ENCODE measurements at places on chromosomes 7 and 10.
A peak's percentile ranks its signal among the peaks of the same experiment; 100 is the strongest.

DNA sequence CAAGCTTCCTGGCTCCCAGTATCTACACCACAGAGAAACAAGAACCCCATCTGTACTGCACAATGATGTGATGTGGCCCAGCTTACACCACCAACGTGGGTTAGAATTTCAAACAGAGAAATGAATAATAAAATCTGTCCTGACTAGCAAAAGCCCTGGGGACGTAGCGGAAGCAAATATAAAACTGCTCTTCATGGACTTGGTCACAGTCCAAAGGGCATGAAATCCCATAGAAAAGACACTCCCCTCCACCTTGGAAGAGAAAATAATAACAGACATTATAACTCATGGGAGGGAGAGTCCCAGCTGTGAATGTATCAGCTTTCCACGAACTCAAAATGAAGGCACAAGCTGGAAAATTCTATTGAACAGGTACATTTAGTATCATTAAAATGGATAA, 205.3 kb upstream of the GALNT17 start:
- no peak for DNase-seq

DNA sequence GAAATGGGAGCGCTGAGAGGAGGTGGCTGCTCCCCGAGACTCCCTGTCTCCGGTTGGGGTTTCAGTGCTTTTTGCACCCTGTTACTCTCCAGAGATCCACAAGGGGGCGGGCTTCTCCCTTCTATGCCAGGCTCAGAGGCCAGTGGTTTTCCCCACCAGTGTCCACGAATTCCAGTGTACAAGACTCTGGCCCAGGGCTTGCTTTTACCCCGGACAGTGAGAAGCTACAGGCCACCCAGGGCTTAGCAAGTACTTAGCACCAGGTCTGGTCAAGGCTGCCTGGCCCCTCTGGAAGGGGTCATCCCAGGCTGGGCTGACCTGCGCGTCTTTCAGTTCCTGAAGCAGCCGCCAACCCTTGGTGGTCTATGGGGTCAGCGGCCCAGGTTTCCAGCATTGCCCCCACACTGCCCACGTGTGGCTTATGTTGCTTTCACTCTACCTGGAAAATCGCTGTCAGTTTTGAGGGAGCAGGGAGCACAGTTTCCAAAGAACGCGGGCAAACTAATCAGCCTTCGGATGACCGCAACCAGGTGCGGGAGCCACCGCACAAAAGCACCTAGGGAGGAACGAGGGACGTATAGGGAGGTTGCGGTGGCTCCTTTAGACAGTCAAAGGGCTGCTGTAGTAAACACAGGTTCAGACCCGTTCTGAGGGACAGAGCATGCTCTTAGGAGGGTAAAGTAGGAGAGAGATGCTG, 6.8 kb downstream of the CYP26A1 start:
- DNase-seq = no peak

DNA sequence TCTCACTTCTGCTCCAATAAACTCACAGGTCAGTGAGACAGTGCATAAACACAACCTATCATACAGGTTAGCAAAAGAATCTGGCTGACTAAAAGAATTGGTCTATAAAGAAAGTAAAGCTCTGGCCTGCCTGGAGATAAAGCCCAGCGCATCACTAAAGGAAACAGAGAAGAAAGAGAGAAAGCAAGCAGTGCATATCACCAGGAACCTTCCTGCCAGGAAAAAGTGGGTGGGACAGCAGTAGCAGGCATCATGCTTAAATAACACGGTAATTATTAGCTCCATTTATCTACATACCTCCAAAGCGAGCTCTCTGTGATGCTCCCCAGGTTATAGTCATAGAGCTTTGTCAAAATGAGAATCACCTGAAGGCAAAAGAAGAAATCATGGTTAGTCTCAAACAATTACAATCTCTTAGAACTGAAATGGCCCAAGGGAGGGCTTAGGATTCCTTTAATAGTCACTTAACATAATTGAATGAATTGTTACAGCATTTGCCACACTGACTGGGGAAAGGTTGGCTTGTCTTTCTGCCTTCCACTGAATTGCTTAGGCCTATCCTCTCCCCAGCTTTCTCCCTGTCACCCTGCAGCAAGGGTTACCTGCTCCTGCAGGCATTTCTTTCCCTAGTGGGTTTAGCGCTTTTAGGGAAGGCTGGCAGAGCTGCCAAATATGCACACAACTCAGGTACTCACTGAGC, 208.1 kb downstream of the SORCS1 start:
- no peak for DNase-seq

- peak; percentile 65 for DNase-seq
Observed at GRCh38 chr10:68598978-68599770, 39.0 kb downstream of the TET1 start.

DNA sequence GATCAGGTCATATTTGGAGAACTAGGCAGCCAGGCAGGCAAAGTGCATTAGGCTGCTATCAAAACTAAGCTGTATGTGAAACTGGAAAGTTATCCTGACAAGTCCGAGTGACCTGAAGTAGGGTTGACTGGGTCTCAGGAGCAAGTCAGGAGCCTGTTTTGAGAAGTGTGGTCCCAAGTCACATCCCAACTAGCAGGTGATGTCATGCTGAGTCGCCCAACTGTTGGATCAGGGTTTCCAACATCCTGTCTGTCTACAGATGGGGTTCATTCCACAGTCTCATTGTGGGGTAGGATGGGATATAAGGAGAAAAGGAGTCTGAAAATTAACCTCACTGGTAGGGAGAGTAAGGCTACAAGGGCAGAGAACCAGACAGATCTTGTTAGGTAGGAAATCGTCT, 27.0 kb downstream of the SLC26A4 start:
- DNase-seq = no peak

DNA sequence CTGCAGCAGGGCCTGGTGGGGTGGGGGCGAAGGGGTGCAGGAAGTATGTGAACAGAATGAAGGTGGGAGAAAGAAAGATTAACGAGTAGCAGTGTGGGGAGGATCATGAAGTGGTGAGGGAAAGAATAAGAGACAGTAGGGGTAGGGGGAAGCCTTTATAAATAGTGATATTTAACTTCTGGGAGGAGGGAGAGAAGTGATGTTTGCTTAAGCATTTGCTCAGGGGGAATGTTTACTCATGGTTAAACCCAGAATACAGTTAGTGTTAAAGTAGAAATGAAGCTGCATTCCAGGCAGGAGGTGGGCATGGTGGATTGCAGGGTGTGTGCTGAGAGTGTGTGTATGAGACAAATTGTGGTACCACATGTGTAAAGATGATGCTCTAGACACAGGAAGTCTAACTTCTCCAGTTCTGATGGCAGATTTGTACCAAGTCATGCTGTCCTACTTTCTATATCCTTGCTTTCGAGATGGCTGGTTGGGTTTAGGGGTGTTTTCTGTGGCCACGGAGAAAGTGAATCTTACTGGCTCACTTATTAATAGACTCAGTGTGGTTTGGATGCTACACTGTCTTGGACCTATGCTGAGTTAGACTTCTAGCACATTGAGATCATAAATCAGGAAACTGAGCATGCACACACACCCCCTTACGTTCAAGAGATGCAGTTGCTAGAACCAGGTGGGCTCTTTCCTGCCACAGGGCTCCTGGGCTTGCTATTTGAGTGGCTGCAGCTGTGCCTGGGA, 10.6 kb upstream of the DNMBP start:
- no peak for DNase-seq

DNA sequence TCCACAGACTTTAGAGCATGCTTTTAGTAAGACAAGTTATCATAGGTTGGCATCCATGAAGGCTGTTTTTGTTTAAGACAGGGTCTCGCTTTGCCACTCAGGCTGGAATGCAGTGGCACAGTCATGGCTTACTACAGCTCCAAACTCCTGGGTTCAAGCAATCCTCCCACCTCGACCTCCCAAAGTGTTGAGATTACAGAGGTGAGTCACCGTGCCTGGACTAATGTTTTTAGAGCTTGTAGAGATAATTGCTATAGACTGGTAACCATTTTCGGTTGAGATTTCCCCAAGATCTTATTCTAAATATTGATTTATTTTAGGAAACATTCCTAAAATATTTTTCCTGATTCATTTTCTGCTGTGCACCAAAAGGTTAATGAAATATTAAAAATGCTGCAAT, 5.4 kb upstream of the ZNF398 start:
- DNase-seq = no peak

- no peak for DNase-seq
Observed at GRCh38 chr7:151895008-151895630, 18.2 kb upstream of the PRKAG2 start.

GRCh38 chr7:27889800-27890199, 149.8 kb downstream of the TAX1BP1 start:
- DNase-seq = no peak

DNA sequence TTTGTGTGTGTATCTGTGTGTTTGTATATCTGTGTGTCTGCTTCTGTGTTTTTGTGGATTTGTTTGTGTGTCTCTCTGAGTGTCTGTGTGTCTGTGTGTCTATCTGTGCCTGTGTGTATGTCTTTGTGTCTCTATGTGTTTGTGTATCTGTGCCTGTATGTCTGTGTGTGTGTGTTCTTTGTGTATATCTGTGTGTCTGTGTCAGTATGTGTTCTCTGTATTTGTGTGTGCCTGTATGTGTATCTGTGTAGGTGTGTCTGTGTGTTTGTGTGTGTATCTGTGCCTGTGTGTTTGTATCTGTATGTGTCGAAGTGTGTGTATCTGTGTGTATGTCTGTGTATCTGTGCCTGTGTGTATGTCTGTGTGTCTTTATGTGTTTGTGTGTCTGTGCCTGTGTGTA, 118.2 kb downstream of the SH2D4B start:
- no peak for DNase-seq

DNA sequence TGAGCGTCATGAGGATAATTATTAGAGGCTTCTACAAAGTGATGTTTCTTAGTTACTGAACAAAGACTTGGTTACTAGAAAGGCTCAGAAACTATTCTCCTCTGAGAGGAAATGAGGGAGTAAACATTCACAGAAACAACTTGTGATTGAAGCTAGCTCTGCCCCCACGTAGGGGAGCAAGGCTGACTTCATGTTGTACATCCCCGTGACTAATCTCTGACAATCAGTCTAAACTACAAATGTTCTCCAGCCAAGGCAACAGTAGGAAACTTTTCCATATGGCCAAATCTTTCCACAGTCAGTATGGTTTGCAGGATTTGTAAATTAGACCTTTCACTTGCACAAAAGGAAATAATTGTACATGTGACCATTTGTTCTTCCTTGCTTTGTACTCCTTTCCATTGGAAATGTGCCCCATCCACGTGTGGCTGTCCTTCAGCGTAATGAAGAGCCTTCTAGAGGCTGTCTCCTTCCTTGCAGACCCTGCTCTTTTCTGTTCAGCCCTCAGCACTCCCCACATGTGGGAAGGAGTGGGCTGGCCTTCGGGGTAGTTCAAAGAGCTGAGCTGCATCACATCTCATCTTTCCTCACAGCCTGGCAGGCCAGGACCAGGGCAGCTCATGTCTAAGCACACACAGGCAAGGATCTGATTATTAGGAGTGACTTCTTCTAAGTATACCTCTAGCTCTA, 93.5 kb downstream of the PCGF5 start:
- DNase-seq = no peak

- no peak for DNase-seq
Observed at GRCh38 chr7:2698581-2699288, 10.7 kb downstream of the AMZ1 start.

- DNase-seq = no peak
Observed at GRCh38 chr7:46115410-46115809, 194.3 kb upstream of the IGFBP3 start.

DNA sequence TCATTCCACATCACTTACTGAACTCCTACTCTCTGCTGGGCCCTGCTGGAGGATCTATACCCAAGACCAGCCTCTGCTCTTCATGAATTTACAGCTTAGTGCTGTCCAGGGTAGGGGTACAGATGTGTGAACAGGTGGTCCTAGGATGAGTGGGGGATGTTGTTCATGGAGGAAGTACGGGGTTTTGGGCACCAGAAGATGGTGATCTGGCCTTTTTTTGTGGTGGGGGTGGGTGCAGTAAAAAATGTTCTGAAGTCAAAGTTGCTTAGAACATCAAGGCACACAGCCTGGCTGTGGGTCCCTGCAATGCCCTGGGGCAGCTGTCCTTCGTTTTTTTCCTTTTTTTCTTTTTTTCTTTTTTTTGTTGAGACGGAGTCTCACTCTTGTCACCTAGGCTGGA, 34.2 kb upstream of the GNA12 start:
- DNase-seq = no peak

- DNase-seq = no peak
Observed at GRCh38 chr7:47535704-47536628, 45.9 kb downstream of the TNS3 start.

DNA sequence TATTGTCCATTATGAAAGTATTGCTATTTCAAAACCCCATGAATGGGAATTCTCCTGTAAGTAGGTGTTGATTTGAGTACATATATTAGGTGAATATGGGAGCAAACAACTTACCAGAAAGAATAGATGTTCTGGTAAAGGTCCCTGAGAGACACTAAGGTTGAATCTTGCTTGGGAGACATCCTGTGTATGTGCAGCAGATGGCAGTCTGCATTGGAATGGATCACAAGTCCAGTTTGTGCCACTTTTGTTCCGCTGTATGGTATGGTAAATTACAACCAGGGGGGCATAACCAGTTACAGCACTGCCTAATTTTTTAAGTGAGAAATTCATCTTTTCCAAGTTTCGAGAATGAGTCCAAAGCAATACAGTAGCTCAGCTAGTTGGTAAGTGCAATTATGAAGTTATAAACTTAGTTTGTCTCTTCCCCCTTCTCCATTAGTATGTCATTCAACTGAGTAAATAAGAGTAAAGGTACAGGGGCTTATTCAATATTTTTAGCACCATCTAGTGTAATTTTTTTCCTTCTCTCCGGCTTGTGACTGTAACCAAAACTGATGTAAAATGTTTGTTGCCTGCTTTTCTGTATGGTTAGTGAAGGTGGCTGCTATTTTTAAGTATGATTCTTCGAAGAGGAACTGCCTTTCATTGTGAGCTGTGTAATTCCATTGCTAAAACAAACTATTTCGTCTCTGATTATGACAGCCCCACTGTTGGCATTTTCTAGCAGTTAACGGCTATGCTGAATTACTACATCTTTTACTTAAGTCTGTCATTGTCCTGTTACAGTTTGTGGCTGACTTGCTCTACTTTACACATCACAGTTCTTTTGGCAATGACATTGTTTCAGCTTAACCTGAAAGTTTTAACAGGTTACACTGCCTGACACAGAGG, 2.8 kb downstream of the MCU start:
- no peak for DNase-seq

DNA sequence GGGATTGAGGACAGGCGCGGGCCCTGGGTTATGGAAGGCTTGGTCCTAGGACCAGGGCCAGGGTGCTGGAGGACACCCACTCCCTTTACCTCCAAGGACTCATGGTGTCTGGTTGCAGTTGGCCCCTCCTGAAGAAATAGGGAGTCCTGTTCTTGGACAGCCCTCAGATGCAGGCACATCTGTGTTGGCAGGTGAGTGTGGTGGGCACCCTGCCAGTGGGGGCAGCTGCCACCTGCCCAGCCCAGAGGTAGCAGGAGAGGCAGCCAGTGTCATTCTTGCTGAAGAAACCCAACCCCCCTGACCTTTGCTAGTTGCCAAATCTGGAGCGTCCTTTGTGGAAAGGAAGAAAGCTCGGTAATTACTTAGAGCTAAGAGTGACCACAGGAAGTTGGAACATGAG, 8.3 kb downstream of the GALNT17 start:
- DNase-seq = no peak

DNA sequence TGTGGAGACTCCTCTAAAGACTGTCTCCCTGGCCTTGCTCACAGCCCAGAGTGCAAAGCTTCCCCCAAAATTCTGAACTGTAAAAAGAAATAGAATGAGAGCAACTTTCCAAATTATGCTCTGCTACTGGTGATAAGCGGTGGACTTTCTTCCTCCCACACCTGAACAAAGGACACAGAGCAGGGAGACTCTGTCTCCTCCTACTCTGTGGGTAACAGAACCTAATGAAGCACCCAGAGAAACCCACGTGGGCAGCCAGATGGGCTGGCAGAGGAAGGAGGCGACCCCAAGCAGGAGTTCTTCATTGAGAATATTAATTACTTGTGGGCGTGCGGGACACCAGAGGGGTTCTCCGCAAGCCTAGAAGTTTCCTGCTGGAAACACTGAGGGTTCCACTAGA, 139.5 kb downstream of the KMT2E start:
- no peak for DNase-seq
